ENCODE measurements at places on chromosomes 7 and 10.

GRCh38 chr7:138398857-138399256, 61.2 kb upstream of the TRIM24 start:
- DNase-seq, result no peak

GRCh38 chr10:73768881-73769280, 13.0 kb upstream of the CHCHD1 start:
- peak; percentile 66 for DNase-seq

GRCh38 chr10:72082856-72083789, 5.2 kb downstream of the SPOCK2 start:
- DNase-seq, result no peak

DNA sequence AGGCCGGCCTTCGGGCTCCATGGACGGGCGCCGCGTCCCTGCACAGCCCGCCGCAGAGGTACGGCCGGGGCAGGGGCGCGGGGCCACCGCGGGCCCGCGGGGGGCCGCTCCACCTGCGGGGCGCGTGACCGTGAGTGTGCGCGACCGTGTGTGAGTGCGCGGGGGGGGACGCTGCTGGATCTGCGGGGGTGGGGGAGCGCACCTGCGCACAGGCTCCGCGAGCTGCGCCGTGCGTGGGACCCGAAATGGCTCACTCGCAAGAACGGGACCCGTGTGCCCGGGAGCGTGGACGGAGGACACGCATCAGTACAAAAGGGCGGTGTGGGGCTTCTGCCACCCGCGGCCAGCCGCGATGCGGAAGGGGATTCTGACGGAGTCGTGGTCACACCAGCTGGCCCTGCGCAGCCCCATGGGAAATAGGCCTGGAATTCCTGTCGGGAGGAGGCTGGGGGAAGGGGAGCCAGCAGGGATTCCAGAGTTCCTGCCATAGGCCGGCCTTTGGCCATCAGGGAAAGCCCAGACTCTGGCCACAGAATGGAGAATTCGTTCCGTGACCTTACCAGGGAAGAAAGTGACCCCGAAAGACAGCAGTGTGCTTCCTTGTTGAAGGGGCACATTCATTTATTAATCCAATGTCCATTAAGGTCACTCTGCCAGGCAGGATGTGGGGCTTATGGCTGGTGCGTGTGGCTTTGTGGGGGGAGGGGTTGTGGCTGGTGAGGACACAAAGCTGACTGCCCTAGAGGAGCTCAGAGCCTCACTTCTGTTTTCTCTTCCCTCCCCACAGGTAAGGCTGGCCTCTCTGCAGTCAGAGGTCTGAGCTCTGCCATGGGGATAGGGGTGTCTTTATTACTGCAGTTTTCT, 494 bp downstream of the REPIN1 start:
- DNase-seq, result peak; percentile 52

DNA sequence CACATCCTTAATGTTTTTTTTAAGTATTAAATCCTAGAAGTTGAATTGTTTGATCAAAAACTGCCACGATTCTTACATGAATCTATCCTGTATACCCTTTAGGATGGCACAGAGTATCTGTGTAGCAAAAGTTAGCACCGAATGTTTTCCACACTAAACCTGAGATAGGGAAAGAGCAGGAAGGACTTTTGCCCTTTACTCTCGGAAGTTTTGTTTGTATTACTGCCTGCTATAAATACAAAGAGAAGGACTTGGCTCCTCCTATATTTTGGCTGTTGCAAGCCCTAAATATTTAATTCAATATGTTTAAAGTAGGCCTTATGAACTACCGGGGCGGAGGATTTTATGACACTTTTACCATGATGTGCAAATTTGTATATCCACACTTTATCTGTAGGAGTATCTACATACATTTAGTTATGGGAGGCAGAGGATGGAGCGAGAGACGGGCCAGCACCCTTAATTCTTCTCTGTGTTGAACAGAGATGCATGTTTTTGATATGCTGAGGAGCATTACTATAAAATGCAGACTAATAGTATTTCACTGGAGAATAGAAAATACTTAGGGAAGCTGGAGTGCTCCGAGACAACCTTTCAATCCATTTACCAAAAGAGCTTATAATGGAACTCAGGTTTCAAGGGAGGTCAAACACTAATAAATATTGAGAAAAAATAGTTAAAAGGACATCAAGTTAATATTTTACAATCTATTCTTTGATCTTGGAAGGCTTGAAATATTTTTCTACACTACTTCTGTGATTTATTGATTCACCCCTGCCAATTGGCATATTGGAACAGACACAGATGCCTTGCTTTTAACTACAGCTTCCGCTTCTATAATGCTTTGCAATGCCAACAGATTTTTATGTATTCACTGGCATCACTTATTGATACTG, 97.4 kb downstream of the CHN2 start:
- no peak for DNase-seq

GRCh38 chr7:47619806-47620205, 37.9 kb upstream of the TNS3 start:
- no peak for DNase-seq
